ENCODE measurements at places on chromosomes 4 and X. TPM values are rescaled to one million over a fixed set of nuclear protein-coding genes. Genes with fewer than 3 reads are reported as not detected.
A peak's percentile ranks its signal among the peaks of the same experiment; 100 is the strongest.

CSAG3 gene
- not detected for polyA plus RNA-seq

NAP1L3 gene
- 8.2 TPM for polyA plus RNA-seq

DNA sequence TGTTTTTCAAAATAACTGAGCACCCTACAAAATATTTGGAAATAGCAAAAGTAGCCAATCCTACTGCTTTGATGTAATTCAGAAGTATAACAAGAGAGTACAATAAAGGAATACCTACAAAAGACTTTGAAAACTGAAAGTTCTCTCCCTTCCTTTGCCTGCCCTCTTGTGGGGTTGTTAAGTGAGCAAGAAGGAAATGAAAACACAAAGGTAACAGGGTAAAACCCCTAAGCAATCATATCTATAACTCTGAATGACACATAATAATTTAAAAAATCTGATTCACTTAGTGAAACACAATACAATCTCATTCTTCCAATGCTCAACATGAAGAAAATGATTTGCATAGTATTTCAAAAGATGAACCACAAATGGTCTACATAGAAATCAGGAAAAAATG lies 98.2 kb downstream of the FRYL start:
- DNase-seq, result no peak

DNA sequence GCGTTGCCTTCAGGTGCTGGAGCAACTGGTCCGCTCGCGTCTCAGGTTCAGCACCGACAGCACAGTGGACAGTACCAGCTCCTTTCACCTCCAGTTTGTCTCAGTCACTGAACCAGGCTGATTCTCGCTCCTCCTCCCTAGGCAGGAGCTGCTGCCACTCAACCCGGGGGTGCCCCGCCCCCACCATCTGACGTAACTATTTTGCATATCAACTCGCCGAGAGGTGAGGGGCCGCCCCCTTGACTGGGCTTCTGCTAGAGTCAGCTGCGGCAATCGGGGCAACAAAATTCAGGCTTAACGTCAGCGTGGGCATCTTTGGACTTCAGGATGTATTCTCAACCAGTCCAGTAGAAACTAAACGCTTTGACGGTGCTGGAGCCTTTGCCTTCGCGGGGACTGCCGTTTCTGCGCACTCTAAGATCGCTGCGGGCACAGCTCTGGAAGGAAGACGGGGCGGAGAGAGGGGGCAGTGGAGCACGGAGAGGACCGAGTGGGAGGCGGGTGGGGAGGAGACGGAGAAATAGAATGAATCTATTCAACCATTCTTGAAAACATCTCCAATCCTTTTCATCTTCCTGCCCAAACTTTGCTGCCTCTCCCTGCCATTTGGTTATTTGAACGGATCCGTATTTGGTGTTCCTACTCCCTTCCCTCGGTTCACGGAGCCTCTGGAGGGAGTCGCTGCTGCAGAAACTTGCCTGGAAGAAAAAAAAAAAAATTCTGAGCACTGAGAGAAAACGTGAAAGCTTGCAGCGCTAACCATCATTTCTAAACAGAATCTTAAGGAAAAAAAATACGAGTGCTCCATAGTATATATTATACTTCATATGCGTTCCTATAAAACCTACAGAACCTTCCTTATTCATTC lies at the start of gene FSTL5:
Gene FSTL5, minus strand, starts transcription at position 109 of the 868 bp plus-strand sequence. CDS start 52,604 bp downstream, outside the sequence.
- DNase-seq, result peak; percentile 71

DNA sequence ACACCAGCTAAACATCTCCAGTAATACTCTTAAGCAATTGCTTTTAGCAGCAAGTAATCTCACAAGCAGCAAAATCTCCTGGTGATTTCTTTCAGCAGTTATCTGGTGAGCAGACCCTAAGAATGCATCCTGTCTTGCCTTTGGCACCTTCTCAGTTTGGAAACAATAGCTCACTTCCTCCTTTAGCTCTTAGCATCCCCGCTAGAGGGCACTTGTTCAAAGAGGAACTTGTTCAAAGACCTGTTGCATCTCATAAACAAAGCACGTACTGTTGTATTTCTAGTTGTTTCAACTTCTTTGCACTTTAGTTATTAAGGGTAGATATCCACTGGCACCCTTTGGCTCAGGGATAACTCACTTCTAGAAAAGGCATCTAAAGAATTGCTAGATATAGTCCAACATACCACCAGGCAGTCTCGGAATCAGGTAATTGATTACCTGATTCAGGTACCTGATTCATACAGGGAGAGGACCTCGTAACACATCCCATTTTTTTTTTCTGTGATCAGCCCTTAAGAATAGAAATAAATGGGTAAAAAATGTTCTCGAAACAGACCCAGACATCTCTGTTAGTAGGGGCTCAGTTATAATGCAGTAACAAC lies 81.9 kb upstream of the QRFPR start:
- peak; percentile 53 for DNase-seq

GRCh38 chrX:134963041-134963440 lies 27.8 kb upstream of the SMIM10 start:
- no peak for DNase-seq

CSAG2 gene
- not detected for polyA plus RNA-seq

- no peak for DNase-seq
These were observed 200.0 kb downstream of the IL1RAPL1 start for GRCh38 chrX:28787206-28787605.

DNA sequence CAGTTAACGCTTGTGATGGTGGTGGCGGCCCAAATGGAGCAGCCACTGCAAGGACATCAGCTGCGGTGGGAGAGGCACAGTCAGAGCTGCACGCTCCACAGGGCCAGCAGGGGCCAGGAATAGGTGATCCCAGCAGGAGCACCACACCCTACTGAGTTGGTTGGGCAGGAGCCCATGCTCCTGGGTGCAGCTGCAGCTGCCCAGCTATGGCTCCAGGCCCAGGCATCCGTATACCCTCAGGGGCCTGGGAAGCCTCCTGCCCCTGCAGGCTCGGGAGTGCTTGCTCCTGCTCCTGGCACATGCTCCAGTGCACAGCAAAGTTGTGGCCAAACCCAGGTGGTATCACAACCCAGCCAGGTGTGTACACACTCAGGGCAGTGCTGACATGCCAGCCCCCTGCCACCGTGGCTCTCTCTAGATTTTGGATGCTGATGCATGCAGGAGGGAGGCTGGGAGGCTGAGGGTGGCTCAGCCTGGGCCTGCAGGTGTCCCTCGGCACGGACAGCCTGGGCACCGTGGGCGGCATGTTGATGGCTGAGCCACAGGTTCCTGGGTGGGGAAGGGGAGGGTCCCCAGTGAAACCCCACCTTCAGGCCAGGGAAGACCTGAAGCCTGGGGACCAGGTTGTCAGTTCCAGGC lies 150.2 kb downstream of the CXXC4 start:
- no peak for DNase-seq

GRCh38 chr4:2688697-2689096 lies 67.4 kb downstream of the TNIP2 start:
- DNase-seq, result no peak

TEC gene
- polyA plus RNA-seq, result 1.5 TPM

- no peak for DNase-seq
These were observed 69.5 kb upstream of the BRWD3 start for GRCh38 chrX:80879143-80879542.

DNA sequence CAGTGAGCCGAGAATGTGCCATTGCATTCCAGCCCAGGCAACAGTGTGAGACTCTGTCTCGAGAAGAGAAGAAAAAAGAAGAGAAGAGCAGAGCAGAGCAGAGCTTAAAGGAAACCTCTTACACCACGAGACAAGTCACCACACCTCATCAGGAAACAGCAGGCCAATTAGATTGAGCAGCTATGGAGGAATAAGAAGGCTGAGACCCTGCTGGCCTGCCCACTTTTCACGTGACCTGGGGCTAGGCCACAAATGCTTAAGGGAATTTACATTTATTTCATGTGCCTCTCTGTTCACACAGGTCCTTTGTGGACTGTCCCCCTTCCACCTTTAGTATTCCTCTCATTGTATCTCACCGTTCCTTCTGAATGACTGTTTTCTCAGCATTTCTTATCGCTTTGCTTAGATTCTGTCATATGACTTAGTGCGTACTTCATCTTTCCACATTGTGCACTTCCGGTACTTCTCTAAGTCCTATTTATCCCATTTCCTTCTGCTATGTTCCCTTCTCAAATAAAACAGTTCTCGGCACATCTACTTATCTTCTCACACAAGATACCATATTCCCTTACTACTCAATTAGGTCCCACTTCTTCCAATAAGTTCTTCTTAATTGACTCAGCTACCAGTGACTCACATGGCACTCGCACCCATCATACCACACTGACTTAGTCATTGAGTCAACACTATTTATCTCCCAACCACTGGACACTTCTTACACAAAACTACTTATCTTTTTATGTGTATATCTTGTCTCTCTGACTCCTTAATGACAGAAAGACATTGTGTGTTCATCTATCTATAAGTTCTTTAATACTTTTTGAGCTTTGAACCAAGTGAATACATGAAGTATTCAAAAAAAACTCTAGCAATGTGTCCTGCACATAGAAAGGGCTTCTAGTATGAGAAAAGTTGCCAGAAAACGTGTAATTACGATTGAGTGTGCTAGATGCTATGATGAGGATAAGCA lies 11.0 kb downstream of the CUL4B start:
- no peak for DNase-seq

DNA sequence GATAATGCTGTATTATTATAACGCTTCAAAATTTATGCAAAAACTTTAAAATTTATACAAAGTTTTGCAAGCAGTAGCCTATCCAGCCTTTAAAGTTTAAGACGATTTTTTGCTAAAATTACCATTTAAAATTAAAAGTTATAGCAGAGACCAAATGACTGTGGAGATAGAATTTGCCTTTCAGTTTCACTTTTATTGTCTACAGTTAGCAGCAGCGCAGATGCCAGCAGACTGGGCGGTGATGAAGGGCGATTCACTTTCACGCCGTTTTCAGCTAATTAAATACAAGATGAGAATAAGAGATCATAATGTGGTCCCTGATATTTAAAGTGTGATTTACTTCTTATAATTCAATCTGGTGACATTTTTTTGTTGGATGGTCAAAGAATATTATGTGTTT lies 1381.5 kb upstream of the ADGRL3 start:
- peak; percentile 2 for DNase-seq

BST1 gene
- not detected for polyA plus RNA-seq

FATE1 gene
- 1.8 TPM for polyA plus RNA-seq

GRCh38 chr4:123401271-123402120 lies 4.9 kb downstream of the SPRY1 start:
- DNase-seq, result peak; percentile 72

UBA6 gene
- 56.7 TPM for polyA plus RNA-seq

DNA sequence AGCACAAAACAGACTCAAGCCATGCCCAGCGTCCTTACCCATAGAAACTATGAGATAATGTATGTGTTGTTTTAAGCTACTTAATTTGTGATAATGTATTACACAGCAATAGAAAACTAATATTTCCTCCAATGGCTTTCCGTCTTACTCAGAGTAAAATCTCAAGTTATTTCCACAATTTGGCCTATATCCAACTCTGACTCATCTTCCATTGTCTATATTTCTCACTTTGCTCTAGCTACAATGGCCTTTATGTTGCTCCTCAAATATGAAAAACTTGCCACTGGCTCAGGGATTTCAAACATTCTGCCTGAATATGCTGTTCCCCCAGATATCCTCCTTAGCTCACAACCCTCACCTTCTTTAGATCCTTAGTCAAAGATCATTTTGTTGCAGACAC lies 31.6 kb downstream of the IQCM start:
- DNase-seq, result no peak

DNA sequence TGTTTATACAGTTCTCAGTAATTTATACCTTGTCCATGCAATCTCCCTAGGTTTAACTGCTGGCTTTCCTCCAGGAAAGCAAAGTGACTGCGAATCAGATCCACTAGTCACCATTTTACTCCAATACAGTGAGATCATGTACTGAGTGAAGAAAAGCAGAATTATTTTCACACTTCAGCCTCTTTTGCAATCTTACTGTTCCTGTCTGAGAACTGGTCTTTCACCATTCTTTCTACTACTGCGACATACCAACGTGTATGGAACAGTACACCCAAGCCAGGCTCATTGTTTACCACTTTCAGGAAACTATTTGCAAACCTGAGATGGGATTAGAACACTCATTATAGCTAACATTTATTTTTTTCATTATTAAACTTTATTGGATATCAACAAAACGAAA lies 8.0 kb upstream of the MSL3 start:
- no peak for DNase-seq

GRCh38 chr4:141306331-141306730 lies 85.6 kb downstream of the ZNF330 start:
- no peak for DNase-seq

DNA sequence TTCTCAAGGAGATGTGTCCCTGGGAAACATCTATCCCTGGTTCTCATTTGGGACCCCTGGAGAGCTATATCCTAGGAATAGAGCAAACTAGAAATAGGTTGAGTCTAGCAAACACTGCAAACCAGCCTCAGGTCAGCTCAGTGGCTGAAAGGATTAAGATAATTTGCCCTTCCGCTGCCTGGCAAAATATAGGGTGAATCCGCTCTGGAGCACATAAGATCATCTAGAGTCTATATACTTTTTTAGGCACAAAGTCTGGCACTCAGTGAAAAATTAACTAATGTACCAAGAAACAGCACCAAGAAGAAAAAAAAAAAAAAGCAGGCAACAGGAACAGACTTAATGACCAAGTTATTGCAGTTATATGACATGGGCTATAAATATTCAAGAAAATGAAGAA lies 7.3 kb upstream of the GUCY2F start:
- no peak for DNase-seq

GRCh38 chr4:171087089-171087488 lies 726.1 kb upstream of the GALNTL6 start:
- DNase-seq, result no peak

- DNase-seq, result no peak
These were observed 66.3 kb downstream of the MED28 start for GRCh38 chr4:17680559-17681280.

GRCh38 chr4:189804894-189805293 lies 135.8 kb upstream of the FRG1 start:
- no peak for DNase-seq

GRCh38 chr4:165204462-165204830 lies 2.9 kb upstream of the KLHL2 start:
- no peak for DNase-seq

ZNF630 gene
- polyA plus RNA-seq, result 2.5 TPM

ITM2A gene
- 624 TPM for polyA plus RNA-seq

DNA sequence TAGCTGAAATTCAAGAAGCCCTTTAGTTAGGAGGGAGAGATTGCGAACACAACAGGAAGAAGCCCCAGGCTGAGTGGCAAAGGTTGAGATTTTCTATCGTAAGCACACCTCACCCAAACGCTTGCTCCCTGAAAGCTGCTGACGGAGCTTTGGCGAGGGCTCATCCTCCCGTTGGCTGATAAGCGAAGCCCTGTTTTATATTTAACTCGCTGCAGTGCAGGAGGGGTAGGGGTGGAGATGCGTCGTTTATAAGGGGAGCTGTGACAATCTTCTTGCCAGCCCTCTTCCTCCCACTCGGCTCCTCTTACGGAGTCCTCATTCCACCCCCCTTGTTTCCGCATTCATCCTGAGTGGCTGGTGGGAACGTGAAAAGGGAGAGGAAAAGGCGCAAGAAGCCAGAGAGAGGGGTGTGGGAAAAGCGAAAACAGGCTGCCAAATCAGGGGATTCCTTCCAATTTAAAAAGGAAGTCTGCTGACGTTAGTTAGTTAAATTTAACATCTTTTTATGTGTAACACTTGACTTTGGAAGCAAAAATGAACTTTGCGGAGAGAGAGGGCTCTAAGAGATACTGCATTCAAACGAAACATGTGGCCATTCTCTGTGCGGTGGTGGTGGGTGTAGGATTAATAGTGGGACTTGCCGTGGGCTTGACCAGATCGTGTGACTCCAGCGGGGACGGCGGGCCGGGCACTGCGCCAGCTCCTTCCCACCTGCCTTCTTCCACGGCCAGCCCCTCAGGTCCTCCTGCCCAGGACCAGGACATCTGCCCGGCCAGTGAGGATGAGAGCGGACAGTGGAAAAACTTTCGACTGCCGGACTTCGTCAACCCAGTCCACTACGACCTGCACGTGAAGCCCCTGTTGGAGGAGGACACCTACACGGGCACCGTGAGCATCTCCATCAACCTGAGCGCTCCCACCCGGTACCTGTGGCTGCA lies at the start of gene ENPEP:
Gene ENPEP, plus strand, starts transcription at position 275 of the 938 bp plus-strand sequence. Its CDS starts 260 bp downstream, at position 535.
- peak; percentile 77 for DNase-seq
